ENCODE measurements at places on chromosomes 11 and 22. TPM values are rescaled to one million over a fixed set of nuclear protein-coding genes. Genes with fewer than 3 reads are reported as not detected.

Gene TTC36
- not detected for total RNA-seq

Gene OR8A1
- total RNA-seq = not detected

Gene MS4A6E
- total RNA-seq = not detected

Gene PDGFD
- not detected for total RNA-seq

Gene NPAS4
- not detected for total RNA-seq

Gene GGTLC2
- not detected for total RNA-seq

Gene PIWIL4
- total RNA-seq = 0.78 TPM

Gene OPCML
- not detected for total RNA-seq

Gene SCYL1
- 65.7 TPM for total RNA-seq

Gene PAFAH1B2
- total RNA-seq = 125 TPM

Gene OR52N4
- not detected for total RNA-seq

Measured in RPMI7951 (cell line).